ENCODE measurements at places on chromosomes 6 and 20.

- peak; percentile 76 for DNase-seq
Observed at GRCh38 chr20:57435498-57436222, 44.5 kb downstream of the RBM38 start.

- DNase-seq = no peak
Observed at GRCh38 chr6:44258325-44258863, 1.1 kb upstream of the SLC35B2 start.

DNA sequence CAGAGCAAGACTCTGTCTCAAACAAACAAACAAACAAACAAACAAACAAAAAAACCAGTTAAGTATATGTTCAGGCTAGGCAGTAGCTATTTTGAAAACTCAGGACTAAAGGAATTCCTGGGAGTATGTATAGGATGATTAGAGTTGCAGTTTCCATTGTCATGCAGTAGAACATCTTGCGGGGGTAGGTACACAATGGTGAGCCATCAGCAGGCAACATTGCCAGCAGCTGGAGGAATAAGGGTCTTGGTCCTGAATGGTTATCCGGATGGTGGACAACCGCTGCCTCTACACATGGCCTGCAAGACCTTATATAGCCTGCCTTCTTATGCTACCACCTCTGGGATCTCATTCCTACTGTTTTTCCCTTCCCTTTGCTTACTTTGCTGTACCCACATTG is 297.5 kb downstream of the SOX4 start:
- DNase-seq = no peak

GRCh38 chr6:71498638-71499037 is 210.0 kb downstream of the OGFRL1 start:
- DNase-seq = no peak

- DNase-seq = peak; percentile 6
Observed at GRCh38 chr20:62668441-62669027, 26.2 kb downstream of the SLCO4A1 start.

GRCh38 chr6:68313911-68314310 is 321.2 kb upstream of the ADGRB3 start:
- DNase-seq = peak; percentile 6

DNA sequence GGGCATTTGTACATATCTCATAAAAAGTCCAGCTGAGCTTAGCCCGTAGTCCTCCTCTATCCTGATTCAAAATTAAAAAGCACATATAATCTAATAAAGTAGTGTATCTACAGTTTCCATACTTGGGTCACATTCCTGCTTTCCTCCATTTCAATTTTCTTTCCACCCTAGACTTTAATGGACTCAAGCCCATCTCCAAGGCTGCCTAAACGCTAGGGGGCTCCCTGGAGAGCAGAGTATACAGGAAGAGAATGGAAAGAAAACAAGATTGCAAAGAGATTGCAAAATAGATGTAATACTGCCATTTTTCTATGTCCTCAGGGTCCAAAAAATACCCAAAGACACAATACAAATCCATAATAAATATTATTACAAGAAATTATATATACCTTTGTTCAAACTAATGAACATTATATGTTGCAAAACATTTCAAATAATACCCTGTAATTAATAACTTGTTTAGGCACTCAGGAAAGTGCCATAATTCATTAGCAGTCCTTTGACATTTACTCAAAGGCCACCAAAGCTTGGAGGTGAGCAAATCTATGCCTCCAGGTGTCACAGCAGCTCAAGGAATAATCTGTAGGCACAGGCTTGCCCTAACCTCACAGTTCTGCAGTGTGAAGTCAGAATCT is 2.4 kb upstream of the MCM3 start:
- DNase-seq = peak; percentile 71

DNA sequence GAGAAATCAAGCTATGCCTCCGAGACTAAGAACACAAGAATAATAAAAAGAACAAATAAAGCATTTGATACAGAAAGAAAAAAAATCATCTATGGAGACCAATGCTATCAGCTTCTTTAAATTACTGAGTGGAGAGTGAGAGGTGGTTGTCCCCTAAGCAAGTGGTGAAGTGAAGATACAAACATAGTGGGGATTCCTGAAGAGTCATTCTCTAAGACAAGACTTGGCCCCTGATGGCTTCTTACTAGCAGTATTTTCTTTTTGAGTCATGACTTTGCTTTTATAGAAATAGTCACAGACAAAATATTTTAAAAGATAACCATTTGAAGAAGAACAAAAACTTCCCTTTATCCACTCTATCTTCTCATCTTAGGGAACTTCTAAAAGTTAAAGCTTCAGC is 261.4 kb upstream of the PRDM1 start:
- no peak for DNase-seq

- no peak for DNase-seq
Observed at GRCh38 chr6:156912431-156912830, 135.3 kb downstream of the ARID1B start.

DNA sequence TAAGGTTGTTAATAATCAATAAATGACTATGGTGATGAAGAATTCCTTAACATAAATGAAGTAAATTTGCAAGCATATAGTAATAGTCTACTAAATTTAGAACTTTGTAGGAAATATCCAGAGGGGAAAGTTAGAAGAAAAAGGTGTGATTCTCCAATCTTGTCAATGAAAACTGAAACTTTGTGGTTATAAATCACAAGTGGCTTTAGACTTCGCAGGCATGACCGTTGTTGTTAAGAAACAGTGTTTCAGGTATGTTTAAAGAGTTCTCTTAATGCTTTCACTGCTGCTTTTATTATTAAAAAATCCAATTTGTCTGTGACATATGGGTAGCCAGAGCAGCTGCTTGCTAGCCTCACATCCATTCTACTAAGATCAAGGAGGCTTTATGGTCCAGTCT is 475.6 kb upstream of the ADGRB3 start:
- no peak for DNase-seq

DNA sequence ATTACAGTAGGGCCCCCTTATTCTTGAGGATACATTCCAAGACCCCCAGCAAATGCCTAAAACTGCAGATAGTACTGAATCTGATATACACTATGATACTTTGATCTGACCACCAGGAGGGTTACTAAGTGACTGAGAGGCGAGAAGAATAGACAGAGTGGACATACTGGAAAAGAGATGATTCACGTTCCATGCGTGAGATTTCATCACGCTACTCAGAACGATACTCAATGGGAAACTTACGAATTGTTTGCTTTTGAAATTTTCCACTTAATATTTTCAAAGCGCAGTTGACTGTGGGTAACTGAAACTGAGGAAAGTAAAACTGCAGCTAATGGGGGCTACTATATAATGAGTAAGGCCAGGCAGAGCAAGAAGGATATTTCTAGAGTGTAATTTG is 60.8 kb downstream of the STX11 start:
- no peak for DNase-seq

- DNase-seq = no peak
Observed at GRCh38 chr6:88072462-88072861, 24.8 kb downstream of the SPACA1 start.

GRCh38 chr20:31943052-31943471 is 8.8 kb downstream of the PDRG1 start:
- no peak for DNase-seq

DNA sequence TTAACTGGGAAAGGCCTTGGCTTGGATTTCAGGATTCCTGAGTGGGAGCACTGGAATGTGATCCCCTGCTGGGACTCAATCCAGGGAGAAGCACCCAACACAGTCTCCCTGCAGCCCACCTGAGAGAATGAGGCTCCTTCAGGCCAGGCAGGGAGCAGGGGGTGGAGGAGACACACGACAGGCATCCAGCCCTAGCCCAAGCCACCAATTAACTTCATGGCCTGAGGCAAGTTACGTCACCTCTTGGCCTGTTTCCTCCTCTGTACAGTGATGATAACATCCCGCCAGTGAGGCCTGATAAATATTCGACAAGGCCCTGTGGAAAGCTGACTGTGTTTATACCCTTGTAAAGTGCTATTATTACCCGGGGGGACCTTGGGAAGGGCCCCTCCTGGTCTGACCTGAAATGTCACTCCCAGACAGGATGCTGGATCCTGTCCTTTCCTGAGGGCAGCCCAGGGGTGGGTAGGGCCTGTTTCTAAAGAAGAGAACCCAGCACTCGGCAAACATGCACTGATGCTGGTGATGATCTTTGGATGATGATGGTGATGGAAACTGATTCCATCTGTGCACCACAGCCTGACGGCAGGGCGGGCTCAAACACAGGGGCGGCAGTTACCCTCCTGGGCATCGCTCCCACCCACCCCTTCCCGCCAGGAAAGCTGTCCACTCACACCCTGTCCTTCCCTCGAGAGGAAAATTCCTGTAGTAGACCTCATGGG is 12.4 kb downstream of the FRS3 start:
- no peak for DNase-seq

DNA sequence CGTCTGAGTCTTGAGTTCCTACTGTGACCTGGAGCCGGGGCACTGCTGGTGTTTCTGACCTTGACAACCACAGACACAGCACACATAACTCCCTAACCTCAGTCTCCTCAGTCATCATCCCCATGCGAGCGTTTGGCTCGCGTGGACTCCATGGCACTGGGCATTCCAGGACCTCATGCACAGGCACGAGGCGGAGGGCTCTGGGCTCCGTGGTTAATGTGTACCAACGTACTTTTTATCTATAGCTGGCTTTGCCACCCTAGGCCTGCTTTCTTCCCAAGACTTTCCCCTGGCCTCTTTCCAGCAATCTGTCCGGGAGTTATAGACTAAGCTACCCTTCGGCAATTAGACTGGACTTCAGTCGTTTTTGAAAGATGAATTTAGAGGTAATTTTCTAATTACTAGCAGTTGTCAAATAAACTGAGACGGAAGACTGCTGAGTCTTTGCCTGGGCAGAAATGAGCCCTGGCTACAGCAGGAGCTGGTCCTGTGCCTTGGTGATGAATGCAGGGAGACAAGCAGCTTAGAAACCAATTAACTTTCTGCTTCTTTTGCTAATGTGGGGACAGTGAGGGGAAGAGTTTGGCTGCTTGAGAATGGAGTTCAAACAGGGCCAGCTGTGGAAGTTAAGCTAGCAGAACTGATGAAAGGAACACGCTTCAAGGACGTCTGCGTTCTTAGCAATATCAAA is 16.1 kb upstream of the CTCFL start:
- DNase-seq = no peak

- peak; percentile 90 for DNase-seq
Observed at GRCh38 chr6:41424370-41425058, 89.1 kb downstream of the NCR2 start.

DNA sequence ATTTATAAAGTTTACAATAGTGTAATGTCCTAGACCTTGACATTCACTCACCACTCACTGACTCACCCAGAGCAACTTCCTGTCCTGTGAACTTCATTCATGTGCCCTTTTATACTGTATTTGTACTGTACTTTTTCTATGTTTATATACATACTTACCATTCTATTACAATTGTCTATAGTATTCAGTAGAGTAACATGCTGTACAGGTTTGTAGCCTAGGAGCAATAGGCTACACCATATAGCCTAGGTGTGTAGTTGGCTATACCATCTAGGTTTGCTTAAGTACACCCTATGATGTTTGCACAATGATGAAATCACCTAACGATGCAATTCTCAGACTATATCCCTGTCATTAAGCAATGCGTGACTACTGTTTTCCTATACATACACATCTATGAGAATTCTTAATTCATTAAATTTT is 17.5 kb downstream of the EDEM2 start:
- DNase-seq = no peak

DNA sequence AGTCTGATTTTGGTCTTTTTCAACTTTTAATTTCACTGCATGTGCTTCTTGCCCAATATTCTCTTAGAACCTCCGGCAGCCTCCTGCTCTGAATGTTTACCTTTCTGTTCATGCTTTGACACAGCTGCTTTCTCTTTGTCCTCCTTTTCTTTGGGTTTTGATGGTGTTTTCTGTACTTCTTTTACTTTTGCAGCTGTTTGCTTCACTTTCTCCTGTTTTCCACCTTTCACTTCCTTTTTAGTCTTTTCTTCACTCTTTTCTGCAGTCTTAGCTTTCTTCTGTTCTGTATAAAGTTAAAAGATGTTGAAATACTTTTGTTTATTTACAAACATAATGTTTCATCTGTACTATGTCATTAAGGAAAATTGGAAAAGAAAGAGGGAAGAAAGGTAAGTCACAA is 133.1 kb downstream of the TRDN start:
- DNase-seq = no peak

GRCh38 chr20:61340157-61340556 is 88.1 kb downstream of the CDH4 start:
- DNase-seq = no peak

- DNase-seq = no peak
Observed at GRCh38 chr20:46050885-46051284, 21.9 kb downstream of the SLC12A5 start.

GRCh38 chr6:169046483-169047192 is 207.0 kb downstream of the THBS2 start:
- DNase-seq = no peak

- no peak for DNase-seq
Observed at GRCh38 chr6:15375638-15376290, 129.9 kb downstream of the JARID2 start.

GRCh38 chr6:130326496-130326895 is 39.3 kb upstream of the TMEM200A start:
- no peak for DNase-seq

DNA sequence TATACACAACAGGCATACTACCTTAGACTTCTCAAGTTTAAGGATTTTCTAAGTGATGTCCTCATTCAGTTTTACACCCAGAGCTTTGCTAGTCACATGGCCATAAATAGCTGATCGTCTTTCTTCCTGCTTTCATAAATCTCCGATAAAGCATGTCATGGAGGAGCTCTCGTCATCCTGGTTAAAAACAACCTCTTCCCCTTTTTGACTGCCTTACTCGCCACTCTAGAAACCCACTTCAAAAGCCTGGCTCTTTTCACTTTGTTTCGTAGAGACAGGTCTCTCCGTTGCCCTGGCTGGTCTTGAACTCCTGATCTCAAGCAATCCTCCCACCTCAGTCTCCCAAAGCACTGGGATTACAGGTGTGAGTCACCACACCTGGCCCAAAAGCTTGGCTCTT is 67.0 kb upstream of the SMIM29 start:
- DNase-seq = no peak

- DNase-seq = no peak
Observed at GRCh38 chr6:115819506-115819905, 241.2 kb downstream of the FRK start.

DNA sequence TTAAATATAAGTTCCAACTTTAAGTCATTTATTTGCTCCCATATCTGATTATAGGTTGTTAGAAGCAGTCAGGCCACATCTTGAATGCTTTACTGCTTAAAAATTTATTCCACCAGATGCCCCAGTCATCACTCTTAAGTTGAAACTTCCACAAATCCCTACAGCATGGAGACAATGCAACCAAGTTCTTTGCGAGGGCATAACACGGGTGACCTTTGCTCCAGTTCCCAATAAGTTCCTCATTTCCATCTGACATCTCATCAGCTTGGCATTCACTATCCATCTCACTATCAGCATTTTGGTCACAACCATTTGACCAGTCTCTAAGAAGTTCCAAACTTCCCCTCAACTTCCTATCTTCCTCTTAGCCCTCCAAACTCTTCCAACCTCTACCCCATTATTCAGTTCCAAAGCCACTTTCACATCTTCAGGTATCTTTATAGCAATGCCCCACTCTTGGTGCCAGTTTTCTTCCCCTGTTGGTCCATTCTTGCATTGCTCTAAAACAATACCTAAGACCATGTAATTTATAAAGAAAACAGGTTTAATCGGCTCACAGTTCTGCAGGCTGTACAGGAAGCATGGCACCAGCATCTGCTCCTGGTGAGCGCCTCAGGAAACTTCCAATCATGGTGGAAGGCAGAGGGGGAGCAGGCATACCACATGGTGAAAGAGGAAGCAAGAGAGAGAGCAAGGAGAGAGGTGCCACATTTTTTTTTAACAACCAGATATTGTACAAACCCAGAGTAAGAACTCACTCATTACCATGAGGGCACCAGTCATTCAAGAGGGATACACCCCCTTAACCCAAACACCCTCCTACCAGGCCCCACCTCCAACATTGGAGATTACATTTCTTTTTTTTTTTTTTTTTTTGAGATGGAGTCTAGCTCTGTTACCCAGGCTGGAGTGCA is 15.9 kb upstream of the ITPR3 start:
- no peak for DNase-seq
